ENCODE measurements at places on chromosomes 11 and 22. TPM values are rescaled to one million over a fixed set of nuclear protein-coding genes. Genes with fewer than 3 reads are reported as not detected.
A peak's percentile ranks its signal among the peaks of the same experiment; 100 is the strongest.

DNA sequence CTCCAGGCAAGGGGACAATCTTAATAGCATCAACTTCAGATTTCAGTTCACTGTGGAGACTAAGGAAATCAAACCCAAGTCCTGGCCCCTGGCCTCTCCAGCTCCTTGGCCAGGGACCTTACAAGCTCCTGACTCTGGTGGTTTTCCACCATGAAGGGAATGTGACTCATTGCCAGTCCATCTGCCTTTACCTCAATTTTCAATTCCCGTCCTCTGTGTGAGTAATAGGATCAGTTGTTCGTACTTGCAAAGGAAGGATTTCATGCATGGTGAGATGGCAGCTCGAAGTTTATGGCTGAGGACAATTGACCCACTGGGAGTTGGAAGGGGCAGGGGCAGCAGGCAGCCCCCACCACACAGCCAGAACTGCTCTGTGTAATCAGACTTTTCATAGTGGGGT lies 42.5 kb downstream of the INSC start:
- no peak for DNase-seq

GRCh38 chr11:62061356-62062222 lies 62.2 kb upstream of the INCENP start:
- peak; percentile 38 for DNase-seq

GRCh38 chr22:27667121-27667843 lies 134.3 kb downstream of the MN1 start:
- DNase-seq: no peak

DNA sequence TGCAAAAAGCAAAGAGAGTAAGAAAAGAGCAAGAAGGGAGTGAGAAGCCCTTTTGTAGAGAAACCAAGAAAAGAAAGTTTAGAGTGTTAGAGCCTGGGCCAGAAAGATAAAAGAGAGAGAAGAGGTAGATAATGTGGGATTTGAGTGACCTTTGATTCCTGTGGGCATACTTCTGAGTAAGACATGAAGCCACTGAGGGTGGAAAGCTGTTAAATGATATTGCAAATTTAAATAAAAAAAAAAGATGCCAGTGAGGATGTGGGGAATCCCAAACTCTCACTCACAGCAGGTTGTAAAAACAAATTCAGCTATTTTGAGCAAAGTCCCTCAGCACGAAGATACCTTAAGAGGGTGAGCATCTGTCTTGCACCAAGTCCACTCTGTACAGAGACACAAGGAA lies 59.4 kb upstream of the TOP3B start:
- DNase-seq: no peak

- no peak for DNase-seq
Measured at GRCh38 chr11:102946237-102946636, 9.3 kb downstream of the MMP13 start.

DNA sequence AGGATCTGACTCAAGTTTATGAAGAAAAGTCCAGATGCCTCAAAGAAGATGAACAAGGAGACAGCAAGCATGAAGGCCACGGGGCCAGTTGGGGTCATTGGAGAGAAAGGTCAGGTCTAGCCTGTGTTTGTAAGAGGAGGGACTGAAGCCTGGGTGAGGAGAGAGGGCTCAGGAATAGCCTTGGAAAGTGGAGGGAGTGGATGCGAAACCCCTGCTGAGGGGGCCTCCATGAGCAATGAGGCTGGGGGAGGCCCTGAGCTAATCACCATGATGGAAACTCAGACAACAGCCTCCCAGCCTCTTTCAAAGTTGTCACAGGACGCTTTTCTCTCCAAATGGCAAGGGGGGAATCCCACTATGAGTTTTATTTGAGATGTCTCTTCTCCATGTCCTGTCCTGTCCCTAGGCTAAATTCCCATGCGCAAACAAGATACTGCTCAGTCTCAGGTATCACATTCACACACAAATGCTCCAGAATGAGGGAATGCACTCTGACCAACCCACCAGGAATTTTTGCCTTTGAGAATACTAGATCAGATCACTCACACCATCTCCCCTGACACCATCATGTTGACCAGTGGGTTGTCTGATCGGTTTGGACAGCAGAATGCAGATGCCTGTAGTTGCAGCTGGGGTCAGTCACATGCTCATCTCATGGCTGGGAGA lies 51.3 kb upstream of the TOP3B start:
- DNase-seq: no peak

GRCh38 chr11:28835790-28836189 lies 727.6 kb downstream of the METTL15 start:
- DNase-seq: no peak

DNA sequence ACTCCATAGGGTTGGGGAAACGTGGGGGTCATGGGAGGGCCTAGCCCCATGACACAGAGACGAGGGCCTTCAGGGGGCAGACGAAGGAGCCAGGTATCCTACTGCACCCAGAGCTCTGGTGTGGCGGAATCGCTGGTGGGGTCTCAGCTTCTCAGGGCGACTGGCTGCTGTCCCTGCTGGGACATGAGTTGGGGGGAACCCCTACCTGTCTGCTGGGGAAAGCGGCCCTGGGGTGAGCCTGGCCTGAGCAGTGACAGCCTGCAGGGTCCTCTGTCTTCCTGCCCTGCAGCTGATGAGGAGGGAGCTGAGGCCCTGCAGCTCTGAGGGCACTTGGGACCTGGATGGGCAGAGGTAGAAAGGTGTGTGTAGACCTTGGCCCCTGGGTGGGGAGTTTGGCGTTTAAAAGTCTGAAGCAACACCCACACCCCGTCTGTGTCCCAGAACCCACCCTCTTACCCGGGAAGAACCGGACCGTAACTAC lies 33.6 kb upstream of the GRAMD4 start:
- no peak for DNase-seq

CARD16 gene
- not detected for total RNA-seq

CCDC116 gene
- total RNA-seq: 0.33 TPM

PRRG4 gene
- total RNA-seq: 0.95 TPM

MIEF1 gene
- total RNA-seq: 34.8 TPM

C11orf65 gene
- 0.42 TPM for total RNA-seq

CNIH2 gene
- total RNA-seq: 0.18 TPM

RAB39A gene
- total RNA-seq: not detected

CHKA gene
- total RNA-seq: 83.6 TPM

NNMT gene
- total RNA-seq: not detected

PLCB3 gene
- total RNA-seq: 11.0 TPM
